Brain pericyte (primary cell): ENCODE measurements at places on chromosomes 1 and 21.

DNA sequence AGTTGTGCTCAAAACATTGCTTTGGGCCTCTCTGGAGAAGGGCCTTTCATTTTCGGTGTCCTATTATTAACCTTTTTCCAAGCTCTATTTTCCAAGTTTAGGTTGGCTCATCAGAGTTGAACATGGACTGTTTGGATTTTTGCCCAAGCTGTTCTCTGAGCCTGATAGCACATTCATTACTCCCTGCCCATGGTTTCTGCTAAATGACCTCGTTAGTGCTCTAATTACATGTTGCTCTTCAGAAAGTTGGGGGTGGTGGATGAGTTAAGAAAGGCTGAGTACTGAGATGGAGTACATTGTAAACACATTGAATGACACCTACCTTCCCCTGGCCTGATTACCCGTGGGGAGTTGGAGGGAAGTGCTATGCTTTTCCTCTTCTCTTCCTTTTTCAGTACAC, 38.9 kb downstream of the LMO4 start:
- DNase-seq = no peak

GRCh38 chr1:46490656-46491442, 1.2 kb downstream of the DMBX1 start:
- DNase-seq = no peak

DNA sequence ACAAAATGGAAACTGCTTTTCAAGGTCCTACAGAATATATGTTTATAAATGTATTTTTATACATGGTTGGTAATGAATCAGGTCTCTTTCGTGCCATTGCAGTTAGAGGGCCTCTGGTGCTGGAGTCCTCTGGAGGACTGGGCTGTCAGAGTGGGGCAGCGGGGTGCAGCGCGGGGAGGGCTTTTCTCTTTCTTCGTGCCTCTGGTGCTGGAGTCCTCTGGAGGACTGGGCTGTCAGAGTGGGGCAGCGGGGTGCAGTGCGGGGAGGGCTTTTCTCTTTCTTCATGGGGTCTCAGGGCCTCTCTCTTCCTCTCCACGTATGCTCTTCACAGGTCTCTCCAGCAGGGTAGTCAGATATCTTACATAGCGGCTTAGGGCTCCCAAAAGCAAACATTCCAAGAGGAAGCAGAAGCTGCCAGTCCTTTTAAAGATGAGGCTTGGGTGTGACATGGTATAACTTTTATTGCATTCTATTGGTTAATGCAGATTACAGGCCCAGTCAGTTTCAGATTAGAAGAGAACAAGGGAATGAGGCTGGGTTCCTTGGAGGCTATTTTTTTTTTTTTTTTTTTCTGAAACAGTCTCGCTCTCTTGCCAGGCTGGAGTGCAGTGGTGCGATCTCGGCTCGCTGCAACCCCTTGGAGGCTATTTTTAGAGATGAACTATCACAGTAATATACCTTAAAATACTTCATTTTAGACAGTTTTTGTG, 13.1 kb downstream of the SDCCAG8 start:
- DNase-seq = no peak

GRCh38 chr1:216566641-216567205, 143.5 kb upstream of the USH2A start:
- no peak for DNase-seq

- no peak for DNase-seq
Observed at GRCh38 chr1:110408488-110408887, 994 bp upstream of the LAMTOR5 start.

DNA sequence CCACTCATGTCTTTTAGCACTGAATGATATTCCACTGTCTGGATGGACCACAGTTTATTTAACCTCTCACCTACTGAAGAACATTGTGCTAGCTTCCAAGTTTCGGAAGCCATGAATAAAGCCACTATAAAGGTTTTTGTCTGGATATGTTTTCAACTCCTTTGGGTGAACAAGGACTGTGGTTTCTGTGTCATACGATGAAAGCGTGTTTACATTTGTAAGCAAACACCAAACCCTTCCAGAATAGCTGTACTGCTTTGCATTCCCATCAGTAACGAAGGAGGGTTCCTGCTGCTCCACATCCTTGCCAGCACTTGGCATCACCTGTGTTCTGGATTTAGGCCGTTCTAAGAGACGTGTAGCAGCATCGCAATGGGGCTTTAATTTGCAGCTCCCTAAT, 10.7 kb upstream of the ARHGEF16 start:
- DNase-seq = no peak
